ENCODE measurements at places on chromosomes 16 and 17.
A peak's percentile ranks its signal among the peaks of the same experiment; 100 is the strongest.

GRCh38 chr17:48506246-48506645 lies 24.6 kb downstream of the HOXB1 start:
- no peak for DNase-seq

GRCh38 chr16:87897521-87898505 lies 28.5 kb upstream of the SLC7A5 start:
- no peak for DNase-seq

GRCh38 chr17:50631908-50632571 lies 2.6 kb upstream of the ABCC3 start:
- DNase-seq = no peak

DNA sequence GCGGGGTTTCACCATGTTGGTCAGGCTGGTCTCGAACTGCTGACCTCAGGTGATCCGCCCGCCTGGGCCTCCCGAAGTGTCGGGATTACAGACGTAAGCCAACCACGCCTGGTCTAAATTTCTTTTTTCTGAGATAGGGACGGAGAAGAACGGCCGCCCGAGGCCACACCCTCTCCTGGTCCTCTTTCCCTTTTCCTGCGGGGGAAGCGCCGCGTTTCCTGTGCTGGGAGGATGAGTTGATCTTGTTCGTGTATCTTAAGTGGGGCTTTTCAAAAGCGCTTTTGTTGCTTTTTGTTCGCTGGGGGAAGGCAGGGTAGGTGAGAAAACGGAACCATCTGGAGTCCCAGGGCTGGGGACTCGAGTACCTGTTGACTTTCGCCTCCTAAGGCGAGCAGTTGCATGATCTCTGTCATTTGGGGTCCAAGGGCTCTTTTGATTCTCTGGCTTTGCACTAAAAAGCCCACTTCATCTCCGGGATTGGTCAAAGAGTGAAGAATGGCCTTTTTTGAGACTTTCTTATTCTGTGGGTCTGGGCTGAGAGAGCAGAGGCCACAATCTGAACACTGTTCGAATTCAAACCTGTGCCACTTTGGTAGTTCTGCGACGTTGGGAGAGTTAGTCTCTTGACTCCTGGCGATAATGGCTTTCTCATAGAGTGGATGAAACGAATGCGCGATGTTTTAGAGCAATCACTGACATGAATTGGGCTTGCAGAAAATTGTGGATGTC lies 1.3 kb downstream of the FUS start:
- DNase-seq = no peak

DNA sequence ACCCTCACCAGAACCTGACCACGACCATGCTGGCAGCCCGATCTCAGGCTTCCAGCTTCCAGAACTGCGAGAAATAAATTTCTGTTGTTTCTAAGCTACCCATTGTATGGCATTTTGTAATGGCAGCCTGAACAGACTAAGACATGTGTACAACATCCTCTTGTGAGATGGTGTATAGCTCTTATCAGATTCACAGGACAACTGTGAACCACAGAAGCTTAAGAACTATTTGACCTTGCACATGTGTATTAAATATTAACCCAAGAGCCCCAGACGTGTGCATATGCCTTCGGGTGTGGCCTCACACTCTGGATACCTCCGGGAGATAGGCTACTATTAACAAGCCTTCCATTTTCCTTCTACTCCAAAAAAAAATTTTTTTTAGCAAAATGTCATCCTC lies 248.9 kb downstream of the SLC39A11 start:
- DNase-seq = no peak

- DNase-seq = no peak
Observed at GRCh38 chr17:5023588-5024147, 11.6 kb downstream of the SLC52A1 start.

- DNase-seq = no peak
Observed at GRCh38 chr16:53895433-53895832, 191.5 kb downstream of the FTO start.

DNA sequence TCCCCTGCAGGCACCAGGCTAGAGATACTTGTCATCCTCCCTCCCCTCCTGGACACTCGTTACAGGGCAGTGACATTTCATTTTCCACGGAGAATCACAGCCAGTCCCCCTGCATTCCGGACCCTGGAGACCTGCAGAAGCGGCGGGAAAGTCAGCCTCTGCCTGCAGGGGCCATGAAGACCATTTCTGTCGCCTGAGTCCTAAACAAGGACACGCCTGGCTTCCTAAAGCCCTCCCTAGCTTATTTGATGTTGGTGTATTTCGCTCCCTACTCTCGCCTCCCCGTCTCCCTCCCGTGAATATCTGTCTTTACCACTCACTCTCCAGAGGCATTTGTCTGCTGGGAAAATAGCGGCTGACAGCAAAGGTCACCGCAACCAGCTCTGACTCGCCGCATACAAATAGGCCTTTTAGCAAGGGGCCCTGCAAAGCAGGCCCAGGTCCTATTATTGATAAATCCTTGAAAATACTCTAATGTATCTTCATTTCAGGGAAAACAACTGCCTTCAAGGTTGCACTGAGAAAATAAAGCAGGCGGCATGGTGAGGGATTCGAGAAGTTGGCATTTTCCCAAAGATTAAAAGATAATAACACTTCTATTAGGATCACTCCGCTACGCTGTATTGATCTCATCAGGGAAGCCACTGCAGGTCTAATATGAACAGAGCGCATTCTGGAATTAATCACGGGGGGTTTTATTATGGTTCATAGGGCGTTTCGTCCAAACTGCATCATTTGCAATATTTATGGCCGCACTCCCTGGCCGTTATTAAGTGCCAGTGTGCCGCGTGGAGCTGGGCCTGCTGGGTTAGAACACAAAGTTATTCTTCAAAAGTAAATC lies 447.1 kb upstream of the CDH5 start:
- no peak for DNase-seq

- DNase-seq = no peak
Observed at GRCh38 chr17:41870097-41870496, 4.9 kb upstream of the KLHL11 start.

- DNase-seq = no peak
Observed at GRCh38 chr17:54426296-54426886, 474.3 kb upstream of the TOM1L1 start.

GRCh38 chr16:81523387-81524115 lies 78.9 kb downstream of the CMIP start:
- peak; percentile 21 for DNase-seq

DNA sequence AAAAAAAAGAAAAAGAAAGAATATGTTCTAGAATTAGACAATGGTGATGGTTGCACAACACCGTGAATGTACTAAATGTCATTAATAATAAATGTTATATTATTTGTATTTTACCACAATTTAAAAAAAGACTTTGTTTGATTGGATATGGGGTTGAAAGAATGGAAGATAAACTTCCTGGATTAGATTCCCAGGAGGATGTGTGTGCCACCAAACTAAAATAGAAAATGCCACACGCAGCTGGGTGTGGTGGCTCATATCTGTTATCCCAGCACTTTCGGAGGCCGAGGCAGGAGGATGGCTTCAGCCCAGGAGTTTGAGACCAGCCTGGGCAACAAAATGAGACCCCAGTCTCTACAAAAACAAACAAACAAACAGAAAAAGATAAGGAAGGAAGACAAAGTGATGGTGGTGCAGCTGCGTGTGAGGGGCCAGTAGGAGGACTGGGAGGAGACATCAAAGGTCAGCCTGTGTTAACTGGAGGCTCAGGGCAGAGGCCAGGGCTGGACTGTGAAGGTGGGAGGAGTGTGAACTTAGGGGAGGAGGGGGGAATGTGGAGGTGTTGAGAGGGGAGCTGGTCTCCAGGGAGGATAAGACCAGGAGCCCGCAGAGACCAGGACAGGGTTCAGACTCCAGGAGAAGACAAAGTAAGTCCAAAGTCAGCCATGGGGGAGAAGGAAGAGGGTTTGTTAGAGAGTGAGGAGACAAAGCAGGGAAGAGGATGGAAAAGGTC lies 4.1 kb downstream of the PECAM1 start:
- no peak for DNase-seq

DNA sequence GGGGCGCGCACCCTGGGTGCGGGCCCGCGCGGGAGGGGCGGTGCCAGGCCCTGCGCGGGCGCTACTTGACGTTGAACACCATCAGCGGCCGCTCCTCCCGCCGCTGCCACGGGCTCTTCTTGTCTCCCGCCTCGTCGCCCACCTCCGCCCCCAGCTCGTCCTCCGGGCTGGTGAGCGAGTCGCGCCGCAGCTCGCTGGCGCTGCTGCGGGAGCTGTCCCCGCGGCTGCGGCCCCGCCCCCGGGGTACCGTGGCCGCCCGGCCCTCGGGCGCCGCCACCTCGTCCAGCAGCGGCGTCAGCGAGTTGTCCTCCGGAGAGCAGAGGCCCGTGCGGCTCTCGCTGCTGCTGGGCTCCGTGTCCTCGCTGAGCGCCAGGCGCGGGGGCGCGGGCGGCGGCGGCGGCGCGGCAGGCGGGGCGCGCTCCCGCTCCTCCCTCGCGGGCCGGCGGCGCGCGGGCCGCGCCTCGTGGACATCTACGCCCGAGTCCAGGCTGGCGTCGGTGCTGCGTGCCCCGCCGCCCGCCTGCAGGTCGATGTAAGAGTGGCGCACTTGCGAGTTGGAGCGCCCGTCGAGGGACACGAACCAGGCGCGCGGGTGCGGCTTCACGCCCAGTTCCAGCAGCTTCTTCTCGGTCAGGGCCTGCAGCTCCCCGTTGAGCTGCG lies 8.7 kb downstream of the GRN start:
- DNase-seq = no peak

GRCh38 chr17:50501054-50501453 lies 7.2 kb upstream of the MYCBPAP start:
- no peak for DNase-seq

DNA sequence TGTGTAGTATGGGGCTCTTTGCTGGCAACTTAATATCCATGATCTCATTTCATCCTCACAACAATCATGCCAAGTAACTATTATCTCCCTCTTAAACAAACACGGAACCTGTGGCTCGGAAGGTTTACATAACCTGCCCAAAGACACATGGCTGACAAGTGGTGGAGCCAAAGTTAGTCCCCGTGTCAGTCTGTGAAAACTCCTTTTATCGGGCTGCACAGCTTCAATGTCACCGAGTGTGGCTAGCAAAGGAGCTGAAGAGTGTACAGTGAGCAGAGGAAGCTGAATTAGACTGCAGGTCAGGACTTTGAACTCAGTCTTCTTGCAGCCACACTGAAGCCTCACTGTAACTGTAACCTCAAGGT lies 80.3 kb downstream of the PARN start:
- DNase-seq = no peak

- no peak for DNase-seq
Observed at GRCh38 chr16:53605831-53606400, 97.7 kb downstream of the RPGRIP1L start.

Data from GOT3 (cell line).